Skeletal muscle cell (primary cell): ENCODE measurements at places on chromosomes 2 and 18.

DNA sequence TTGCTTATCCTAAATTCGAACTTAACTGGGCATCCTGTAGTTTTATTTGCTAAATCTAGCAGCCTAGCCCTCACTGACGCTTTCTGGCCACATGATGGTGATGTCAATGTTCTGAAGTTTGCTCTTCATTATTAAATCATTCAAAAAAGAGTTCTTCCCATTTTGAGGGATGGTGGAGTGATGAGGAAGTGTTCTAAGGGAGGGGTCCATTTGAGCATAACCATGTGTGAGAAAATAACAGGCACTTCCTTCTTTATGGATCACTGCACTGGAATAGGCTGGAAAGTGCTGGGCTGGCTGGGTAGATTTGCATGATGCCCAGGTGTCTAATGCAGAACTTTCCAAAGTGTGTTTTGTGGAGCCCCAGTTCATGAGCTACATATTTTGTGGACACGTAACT is 74.2 kb downstream of the TNFRSF11A start:
- DNase-seq, result no peak

DNA sequence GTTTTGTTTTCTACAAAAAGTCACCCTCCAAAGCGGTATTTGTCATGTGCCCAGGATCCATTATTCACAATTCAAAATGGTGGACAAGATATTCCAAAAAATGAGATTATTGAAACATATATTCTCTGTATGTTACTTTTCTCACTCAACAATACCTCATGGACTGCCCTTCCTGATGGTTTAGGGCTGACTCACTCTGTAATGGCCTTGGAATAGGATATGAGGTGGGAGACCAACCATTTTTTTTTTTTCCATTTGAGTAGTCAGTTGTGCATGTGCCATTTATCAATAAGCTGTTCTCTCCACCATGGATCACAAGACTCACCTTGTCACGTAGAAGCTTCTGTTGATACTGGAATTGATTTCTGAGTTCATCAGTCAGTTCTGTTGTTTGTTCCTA is 64.5 kb downstream of the LYPD6 start:
- DNase-seq, result no peak

- no peak for DNase-seq
Observed at GRCh38 chr2:102768892-102769291, 7.1 kb downstream of the TMEM182 start.

DNA sequence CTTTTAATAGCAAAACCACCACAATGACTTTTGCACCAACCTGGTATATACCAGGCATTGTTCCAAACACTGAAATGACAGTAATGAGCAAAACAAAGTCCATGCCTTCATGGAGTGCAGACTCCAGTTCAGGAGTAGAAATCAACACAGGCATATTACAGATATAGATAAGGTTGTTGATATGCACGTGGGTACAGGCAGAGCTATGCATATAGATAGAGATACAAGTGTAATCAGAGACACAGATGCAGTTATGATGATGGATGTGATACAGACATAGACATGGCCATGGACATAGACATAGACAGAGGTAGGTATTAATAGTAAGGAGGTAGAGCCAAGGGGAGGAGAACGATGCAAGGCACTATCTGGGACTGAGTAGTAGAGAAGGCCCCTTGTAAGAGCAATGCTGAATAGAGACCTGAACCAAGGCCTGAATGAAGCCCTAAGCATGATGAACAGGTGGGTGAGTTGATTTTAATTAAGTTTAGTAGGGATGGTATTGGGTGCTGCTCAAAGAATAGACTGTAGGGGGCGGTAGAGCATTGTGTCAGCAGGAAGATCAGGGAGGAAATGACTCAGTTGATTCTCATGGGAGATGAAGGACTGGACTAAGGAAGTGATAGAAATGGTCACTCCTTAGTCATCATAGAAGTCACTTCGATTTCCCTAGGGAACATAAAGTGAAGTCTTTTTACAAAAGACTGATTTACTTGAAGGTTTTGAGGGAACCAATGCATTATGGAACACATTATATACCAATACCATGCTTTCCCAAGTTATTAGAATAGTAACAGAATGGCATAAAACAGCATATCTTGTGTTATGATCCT is 39.4 kb downstream of the CMPK2 start:
- DNase-seq, result peak; percentile 38
